ENCODE measurements at places on chromosomes 5 and 9.

GRCh38 chr5:84057211-84057610 is 327.5 kb downstream of the EDIL3 start:
- DNase-seq, result no peak

- DNase-seq, result no peak
Observed at GRCh38 chr9:135488527-135488926, 8.9 kb downstream of the PPP1R26 start.

DNA sequence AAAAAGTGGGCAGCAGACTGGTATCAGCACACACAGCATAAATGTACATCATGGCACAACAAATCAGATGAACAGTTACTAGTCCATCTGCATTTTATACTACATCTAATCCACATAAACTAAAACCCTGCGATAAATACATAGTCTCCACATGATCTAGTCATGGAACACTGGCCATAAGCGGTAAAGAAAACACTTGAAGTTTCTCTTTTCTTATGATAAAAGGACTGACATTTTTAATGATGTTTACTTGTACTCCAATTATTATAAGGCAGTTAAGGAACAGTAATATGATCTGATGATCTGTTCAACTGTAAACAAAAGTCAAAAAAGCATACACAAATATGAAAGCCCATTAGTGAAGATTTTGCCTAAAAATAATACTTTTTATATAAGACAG is 112.5 kb downstream of the MPDZ start:
- no peak for DNase-seq

DNA sequence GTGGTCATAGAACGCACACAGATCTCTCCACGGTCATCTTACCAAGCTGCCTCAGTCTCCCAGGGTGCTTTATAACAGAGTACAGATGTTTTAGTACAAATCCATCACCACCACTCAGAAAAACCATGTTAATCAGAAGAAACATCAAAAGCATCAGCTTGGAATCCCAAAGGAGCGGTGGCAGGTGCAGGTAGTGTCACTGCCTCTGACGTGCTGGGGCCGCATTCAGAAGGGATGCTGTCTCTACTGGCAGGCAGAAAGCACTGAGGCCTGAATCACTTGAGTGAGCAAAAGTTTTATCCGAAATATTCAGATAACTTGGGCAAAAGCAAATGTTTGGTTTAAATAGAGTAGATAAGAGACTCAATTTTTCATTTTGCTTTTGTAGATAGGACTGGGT is 448.4 kb upstream of the ZNF608 start:
- no peak for DNase-seq

GRCh38 chr5:100828071-100828897 is 74.8 kb downstream of the ST8SIA4 start:
- no peak for DNase-seq

- no peak for DNase-seq
Observed at GRCh38 chr5:74261866-74262265, 378.7 kb downstream of the ENC1 start.

- peak; percentile 69 for DNase-seq
Observed at GRCh38 chr5:116573702-116574366, 789 bp downstream of the SEMA6A start.

GRCh38 chr5:145101246-145101645 is 733.9 kb downstream of the PRELID2 start:
- no peak for DNase-seq

DNA sequence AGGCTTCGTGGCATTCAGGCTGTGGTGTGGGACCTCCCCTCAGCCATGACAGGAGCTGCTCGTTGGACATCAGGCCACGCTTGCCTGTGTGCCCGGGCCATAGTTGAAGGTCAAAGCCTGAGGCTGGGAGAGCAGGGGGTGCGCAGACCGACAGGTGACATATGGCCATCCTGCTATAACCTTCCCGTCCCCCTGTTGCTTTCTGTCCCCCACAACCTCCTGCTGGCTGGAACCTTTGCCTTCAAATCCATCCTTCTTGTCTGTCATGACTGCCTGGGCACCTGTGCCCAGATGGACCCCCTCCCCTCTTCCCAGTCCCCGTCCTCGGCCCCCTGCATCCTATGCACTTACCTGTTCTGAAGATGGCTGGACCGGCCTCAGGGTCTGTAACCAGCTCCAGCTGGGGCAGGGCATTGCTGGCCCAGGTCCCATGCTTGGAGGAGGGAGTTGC is 83.2 kb downstream of the WNK2 start:
- no peak for DNase-seq

DNA sequence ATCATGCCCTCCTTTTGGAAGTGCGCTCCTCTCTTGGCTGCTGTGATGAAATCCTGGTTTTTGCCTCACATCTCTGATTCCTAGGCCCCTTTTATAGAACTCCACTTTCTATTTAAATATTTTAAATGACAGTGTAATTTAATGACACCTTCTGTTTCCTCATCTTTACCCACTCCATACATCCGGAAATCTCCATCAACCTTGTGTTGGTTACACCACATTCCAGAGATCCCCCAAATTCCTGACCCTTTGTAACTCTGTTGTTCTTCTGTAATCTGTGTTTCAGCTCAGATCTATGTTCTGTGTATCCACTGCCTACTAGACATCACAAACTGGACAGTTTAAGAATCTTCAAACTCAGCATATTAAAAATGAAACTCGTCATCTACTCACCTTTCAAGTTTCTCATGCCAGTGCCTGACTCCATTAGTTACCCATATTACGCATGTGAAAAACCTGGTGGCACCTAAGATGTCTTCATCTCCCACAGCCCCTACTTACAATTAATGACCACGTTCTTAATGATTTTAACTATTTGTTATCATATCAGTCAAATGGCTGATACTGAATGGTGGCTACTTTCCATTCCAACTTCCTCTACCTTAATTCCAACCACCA is 25.1 kb downstream of the PARP8 start:
- DNase-seq, result no peak

- no peak for DNase-seq
Observed at GRCh38 chr5:135079760-135080159, 45.7 kb upstream of the PITX1 start.

- DNase-seq, result no peak
Observed at GRCh38 chr5:79619854-79620253, 7.6 kb downstream of the TENT2 start.

DNA sequence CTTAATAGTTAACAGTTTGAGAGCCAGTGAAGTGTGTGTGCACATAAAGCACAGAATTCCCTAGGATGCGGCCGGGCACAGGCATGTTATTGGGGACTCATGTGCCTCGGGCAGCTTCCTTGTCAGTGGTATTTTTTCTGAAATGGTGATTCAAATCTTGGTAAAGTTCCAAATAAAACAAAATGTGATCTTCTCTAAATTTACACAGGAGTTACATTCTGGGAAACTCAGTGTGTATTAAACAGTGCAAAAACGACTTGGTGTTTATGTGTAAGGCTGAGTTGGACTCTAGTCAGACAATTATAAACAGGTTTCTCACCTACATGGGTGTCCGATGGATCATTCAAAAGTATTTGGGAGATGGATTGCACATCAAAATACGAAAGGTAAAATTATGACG is 48.9 kb downstream of the BOD1 start:
- no peak for DNase-seq

DNA sequence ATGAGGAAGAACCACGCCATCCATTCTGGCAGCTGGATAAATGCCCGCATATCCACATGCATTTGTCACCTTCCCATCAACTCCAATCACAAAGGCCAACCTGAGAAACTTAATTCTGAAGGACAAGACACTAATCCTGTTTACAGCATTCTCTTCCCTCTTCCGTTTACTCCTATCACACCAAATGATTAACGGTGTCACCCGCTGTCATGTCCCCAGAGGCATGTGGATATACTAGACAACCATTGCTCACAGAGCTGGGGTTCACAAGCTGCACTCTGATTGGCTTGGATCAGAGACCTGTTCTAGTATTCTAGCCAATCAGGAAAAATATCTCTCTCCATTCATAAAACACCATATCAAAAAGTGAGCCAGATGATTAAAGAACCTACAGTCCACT is 3.6 kb downstream of the MACROH2A1 start:
- no peak for DNase-seq

GRCh38 chr9:133476036-133476931 is 2.6 kb downstream of the SLC2A6 start:
- DNase-seq, result no peak

GRCh38 chr5:50595199-50595598 is 71.2 kb upstream of the PARP8 start:
- no peak for DNase-seq

GRCh38 chr9:100011062-100011681 is 87.6 kb downstream of the ERP44 start:
- no peak for DNase-seq

DNA sequence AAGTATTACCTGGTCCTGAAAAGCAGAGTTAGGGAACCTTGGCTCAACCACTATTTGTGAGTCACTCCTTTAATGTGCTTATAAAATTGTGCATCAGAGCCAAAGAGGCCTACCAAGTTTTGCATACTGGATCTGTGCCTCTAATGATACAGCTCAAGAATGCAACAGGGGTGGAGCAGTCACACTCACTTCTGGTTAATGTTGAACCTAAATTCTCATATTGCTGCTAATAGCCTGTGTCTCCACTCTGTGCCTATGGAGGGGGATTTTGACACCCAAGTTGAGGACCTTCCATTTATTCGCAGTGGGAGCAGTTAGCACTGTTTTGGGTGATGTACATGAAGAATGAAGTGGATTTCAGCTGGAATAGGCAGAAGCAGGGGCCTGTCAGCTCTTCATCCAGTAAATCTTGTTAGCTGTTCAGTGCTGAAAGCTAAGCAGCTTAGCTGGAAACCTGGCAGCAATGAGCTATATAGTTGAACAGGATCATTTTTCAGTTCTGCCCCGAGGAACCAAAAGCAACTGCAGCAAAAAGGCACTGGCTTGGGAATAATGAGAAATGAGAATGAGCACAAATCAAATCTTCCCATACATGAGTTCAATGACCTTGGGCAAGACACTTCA is 9.7 kb downstream of the SH3TC2 start:
- no peak for DNase-seq

GRCh38 chr5:65075623-65076250 is 307.0 kb downstream of the CWC27 start:
- no peak for DNase-seq

GRCh38 chr5:5483880-5484598 is 61.6 kb downstream of the ICE1 start:
- no peak for DNase-seq

- no peak for DNase-seq
Observed at GRCh38 chr5:175544586-175544985, 66.2 kb downstream of the SFXN1 start.

GRCh38 chr5:107265193-107265592 is 405.5 kb downstream of the EFNA5 start:
- no peak for DNase-seq

DNA sequence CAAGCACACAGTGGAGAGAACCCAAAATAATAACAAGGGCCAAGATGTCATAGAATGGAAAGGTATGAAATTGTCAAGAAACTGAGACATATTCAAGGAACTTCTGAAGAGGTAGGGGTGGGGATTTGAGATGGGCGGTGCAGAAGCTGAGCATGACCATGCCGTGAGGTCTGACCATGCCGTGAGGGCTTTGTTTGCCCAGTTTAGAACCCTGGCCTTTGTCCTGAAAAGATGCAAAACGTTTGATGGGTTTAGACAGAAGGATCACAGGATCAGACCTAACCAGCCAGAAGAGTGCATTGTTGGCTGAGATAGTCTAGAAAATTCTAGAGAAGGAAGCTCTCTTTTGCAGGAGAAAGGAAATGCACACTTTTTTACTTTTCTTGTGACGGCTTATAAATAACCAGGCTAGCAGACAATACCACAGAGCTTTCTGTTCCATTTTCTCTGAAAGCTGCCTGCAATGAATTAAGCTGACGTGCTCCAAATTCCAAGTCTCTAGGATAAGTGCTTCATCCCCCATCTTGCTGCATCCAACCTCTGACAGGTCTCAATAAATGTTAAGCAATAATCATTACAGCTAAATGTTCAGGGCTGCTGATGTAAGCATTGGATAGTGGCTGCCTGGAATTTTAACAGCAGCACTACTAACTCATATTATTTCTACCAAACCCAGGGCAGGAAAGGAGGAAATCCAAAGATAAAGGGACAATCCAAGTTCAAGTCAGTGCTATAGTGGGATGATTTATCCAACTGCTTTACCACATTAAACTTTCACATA is 110.9 kb upstream of the IL6ST start:
- no peak for DNase-seq

GRCh38 chr9:7320841-7321240 is 478.7 kb downstream of the DMAC1 start:
- DNase-seq, result no peak

- no peak for DNase-seq
Observed at GRCh38 chr9:98658951-98659351, 49.8 kb downstream of the GABBR2 start.

DNA sequence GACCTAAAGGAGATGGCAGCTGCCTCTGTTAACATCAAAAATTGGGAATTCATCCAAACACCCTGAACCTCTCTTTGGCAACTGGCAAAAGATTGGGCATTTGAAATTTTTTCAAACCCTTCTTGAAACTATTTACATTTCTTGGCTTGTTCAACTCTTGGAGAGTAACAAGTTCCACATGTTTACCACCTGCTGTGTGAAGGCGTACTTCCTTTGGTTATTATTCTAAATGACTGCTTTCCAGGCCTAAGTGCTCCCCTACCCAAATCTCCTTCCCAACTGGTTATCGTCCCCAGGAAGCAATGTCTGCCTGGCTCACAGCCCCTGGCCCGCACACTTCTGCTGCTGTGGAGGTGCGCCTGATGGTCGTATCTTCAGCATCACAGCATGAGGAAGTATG is 422.7 kb downstream of the DMAC1 start:
- DNase-seq, result no peak

Measured in right forelimb (tissue), 1 donor.